ENCODE measurements at places on chromosomes 13 and 19.

GRCh38 chr13:20350819-20351218 is 118.7 kb upstream of the GJB6 start:
- DNase-seq: no peak

- DNase-seq: no peak
These were observed 4.1 kb downstream of the PIP5K1C start for GRCh38 chr19:3695986-3696659.

DNA sequence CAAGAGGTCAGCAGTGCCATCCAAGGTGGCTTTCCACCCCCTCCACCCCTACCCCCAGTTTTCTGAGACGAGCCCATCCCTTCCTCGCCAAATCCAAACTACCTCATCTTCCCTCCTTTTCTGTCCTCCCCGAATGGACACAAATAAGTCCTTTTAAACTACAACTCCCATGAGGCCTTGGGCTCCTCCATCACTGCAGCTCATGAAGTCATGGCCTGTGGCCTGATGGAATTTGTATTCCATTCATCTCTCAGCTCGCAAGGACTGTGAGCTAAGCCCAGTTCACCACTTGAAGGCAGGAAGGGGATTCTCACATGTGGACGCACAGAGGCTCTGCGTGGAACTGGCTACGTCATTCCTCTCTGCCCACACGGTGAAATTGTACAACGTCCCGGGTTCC is 12.5 kb downstream of the PTPRH start:
- DNase-seq: no peak

GRCh38 chr19:36489920-36490415 is 607 bp upstream of the ZNF566 start:
- DNase-seq: no peak

DNA sequence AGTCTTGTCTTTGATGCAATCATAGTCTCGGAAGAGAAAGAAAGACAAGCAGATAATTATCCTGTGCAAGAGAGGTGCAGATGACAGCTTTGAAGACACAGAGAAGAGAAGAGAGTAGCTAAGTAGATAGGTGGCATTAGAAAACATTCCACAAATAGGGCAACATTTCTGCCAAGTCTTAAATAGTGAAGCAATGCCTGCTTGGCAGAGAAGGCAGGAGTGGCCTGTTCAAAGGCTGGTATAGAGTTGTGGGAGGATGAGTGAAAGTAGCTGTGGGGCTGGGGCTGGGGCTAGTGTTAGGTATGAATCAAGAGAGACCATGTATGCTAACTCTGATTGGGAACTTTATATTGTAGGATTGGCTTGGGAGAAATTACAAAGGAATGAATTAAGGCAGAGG is 305.5 kb downstream of the DNAJC15 start:
- DNase-seq: no peak

DNA sequence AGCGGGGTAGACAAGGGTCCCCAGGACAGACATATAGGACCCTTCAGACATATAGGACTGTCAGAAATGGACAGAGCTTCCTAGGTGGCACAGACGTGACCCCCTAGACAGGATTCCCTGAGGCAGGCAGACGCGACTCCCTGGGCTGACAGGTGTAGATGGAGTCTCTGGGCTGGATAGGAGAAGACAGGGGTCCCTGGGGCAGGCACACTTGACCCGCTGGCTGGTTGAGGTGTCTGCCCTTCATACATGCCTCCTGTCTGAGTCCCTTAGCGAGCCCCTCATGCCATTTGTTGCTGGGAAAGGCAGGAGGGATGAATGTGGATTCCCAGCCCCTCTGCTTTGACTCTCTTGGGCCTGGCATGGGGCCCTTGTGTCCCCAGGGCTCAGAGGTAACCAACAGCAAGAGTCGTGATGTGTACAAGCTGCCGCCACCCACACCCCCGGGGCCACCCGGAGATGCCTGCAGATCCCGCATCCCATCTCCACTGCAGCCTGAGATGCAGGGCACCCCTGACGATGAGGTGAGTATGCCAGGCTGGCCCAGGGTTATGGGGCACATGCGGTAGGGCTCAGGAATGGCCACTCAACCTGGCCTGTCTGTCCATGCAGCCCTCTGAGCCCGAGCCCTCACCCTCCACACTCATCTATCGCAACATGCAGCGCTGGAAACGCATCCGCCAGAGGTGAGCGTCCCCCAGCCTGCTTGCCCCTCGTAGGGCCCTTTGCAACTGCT is 3.0 kb downstream of the HSPB6 start:
- DNase-seq: no peak

- DNase-seq: no peak
These were observed 19.1 kb downstream of the PEPD start for GRCh38 chr19:33502521-33502920.

GRCh38 chr19:45768655-45768983 is 433 bp downstream of the SIX5 start:
- DNase-seq: peak; percentile 42

GRCh38 chr19:19900139-19900728 is 512 bp upstream of the ZNF93 start:
- no peak for DNase-seq

GRCh38 chr13:26653310-26653709 is 95.8 kb downstream of the WASF3 start:
- no peak for DNase-seq

- DNase-seq: no peak
These were observed 277.9 kb downstream of the RBM26 start for GRCh38 chr13:79128158-79128557.

GRCh38 chr13:83877651-83878355 is 4.5 kb downstream of the SLITRK1 start:
- DNase-seq: no peak

DNA sequence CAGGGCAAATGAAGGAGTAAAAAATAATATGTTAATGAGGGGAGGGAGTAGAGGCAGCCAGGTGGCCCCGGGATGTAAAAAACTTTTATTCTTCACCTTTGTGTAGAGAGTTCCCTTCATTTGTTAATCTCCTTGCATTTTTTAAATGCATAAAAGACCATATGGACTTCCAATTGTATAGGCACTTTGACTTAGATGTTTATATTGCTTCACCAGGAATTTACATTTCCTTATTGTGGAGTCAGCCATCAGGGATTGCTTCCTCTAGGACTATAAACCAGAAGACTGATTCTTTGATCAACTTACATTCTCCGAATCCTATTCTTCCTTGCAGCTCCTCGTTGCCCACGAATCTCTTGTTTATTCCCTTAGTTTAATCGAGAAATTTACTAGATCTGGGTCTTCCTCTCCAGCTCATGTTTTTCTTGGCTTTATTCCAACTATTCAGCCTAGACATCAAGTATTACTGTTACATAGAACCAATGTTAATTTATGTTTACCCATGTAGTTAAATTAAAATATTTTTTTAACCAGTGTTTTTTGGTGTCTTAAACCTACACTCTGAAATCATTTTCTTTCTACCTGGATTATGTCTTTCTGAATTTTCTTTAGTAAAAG is 1187.0 kb upstream of the SLC10A2 start:
- no peak for DNase-seq

- no peak for DNase-seq
These were observed 3.7 kb downstream of the SLC25A42 start for GRCh38 chr19:19067276-19068072.

- DNase-seq: no peak
These were observed 17.0 kb upstream of the ZNF460 start for GRCh38 chr19:57263244-57263741.

DNA sequence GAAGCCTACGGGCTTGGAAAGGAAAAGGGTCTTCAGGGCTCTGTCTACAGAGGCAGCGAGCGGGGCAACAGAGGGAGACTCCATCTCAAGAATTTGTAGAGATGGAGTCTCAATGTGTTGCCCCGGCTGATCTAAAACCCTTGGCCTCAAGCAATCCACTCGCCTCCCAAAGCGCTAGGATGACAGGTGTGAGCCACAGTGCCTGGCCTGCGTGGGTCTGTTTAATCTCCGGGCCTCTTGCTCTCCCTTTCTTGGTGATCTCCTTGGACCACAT is 8.1 kb downstream of the RPS9 start:
- no peak for DNase-seq

GRCh38 chr19:6090634-6091033 is 19.7 kb downstream of the RFX2 start:
- no peak for DNase-seq

DNA sequence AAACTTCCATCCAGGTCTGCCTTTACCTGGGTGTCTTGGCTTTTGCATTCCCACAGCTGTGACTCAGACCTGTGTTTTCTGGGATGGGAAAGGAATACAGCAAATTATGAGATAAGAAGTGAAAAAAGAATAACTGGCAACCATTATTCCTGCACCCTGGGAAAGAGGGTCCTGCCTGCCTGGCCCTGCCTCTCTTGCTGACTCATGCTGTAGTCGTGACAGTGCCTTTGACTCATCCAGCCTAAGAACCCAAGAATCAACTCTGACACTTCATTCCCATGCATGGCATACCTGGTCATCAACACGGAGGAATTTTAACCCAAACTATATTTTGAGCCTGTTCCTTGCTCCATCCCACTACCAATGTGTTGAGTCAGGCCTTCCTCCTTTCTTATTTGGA is 185.4 kb upstream of the SERP2 start:
- no peak for DNase-seq

DNA sequence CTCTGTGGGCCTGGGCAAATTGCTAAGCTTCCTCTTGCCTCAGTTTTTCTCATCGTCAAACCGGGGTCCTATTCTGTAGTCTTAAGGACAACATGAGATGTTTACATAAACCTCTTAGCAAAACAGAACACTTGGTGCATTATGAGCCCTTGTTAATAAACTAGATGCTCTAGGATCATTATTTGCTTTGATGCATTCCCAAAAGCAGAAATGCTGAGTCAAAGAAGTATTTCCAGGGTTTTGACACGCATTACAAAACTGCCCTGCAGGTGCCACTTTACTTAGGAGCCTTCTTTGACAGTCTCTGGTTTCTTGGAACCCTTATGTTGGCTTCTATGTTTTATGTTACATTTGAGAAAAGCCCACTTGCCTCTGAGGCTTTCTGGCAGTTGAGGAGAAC is 12.1 kb downstream of the AKAP11 start:
- DNase-seq: no peak

DNA sequence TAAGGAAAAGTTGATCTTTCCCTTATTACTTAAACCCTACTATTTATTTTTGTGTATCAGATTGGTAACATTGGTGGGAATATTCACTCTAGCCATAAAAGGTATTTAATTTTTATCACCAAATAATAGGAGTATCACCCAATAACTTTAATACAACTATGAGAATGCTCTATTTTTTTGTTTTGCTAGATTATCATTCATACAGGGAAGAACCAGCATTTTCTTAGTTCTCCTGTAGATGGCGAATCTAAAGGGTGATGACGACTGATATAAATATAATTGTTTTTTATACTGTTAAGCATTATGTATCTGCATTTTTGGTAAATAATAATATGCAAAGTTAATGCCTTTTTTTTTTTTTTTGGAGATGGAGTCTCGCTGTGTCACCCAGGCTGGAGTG is 7.9 kb upstream of the FRY start:
- DNase-seq: no peak

DNA sequence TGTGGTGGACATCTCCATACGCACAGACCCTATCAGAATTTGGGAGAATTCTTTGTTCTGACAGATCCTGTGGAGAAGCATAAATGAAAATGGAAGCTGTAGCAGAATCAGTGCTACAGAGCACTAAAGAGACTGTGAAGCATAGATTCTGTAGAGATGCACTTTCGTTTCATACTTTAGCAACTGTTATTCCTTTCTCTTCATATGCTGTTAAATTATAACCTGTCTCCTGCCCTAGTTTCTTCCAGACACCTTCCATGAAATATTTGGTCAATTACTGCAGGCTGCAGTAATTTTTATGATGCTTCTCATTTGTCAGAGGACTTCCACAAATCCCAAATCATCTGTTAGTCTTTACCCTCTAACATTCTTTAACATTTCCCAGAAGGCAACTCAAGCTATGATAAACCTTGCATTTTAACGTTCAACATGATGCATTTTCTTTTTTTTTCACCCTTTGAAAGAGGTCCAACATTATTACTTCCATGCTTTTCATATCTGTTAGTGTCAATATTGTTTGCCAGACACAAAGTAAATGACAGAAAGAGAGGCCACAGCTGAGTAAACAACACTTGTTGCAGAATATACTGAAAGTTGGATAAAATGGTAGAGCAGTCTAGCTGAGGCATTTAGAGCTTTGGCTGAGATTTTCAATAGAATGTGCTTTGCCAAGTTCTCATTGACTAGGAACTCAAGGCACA is 412.7 kb downstream of the LMO7 start:
- DNase-seq: no peak

DNA sequence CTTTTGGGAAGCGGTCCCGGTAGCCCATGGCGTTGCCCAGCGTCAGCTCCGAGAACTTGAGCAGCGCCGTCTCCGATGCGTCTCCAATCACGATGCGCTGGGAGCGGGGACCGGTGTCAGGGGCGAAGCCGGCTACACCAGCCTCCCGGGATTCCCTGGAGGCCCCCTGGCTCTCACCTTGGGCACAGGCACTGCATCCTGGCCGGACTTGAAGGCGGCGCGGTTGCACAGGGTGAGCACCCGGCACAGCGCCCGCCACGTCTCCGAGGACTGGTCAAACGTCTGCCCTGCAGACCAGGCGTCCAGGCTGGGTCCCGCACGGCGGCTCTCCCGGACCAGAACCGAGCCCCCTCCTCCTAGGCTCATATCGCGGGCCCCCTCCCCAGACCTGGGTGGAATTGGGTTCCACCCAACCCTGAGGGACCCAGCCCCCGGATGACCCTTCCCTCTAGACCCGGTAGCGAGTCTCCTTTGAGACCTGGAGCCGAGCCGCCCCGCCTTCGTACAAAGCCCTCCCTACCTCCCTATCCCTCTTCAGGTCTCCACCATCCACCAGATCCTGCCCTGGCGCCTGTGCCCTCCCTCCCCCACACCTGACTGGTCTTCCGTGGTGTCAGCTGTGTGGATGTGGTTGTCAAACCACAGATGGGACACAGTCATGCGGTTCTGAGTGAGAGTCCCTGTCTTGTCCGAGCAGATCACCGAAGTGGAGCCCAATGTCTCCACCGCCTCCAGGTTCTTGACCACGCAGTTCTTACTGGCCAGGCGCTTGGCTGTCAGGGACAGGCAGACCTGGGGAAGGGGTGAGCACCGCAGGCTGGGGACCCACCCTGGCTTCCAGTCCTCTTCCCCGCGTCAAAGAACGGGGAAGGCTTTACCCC is 4.8 kb downstream of the ATP4A start:
- DNase-seq: no peak

DNA sequence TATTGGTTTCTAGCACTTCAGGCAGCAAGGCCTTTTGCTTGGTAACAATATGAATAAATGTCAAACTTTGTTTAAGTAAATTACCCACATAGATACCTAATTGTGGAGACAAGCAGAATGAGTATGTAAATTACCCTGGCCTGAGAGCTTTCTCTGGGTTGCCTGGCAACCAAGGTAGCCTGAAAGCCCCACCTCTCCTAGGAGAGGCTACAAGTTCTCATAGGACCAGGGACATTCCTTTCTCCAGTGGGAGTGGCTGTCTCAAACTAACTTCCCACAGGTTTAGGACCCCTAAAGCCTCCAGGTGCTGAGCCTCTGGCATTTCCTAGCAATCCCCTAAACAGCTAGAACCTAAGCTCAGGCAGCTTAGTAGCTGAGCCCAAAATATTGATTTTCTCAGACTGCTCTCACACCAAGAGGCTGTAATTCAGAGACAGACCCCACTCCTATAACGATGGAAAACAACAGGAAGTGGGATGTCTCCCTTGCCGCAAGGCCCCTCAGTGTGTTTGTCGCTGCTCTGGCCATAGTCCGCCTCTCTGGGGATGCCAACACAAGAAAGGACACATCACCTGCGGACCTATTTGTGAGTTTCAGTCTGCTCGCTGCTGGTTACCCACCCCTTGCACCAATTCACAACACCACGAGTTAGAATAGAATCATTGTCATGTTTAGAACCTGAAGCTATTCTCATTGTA is 207.3 kb downstream of the DLEU7 start:
- peak; percentile 24 for DNase-seq
